ENCODE measurements at places on chromosomes 7 and 10.

- DNase-seq = no peak
Measured at GRCh38 chr7:31069860-31070555, 17.9 kb downstream of the ADCYAP1R1 start.

DNA sequence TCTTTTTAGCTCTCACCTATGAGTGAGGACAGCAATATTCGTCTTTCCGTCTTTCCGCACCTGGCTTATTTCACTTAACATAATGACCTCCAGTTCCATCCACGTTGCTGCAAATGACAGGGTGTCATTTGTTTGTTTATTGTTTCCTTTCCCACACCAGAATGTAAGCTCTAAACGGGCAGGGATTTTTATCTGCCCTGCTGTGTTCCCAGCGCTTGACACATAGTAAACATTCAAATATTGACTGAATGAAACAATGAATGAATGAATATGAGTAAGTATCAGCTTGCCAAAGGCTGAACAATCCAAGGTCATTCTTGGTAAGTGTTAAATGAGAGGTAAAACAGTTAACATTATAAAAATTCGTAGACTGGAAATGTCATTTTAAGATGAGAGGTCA, 12.8 kb downstream of the SH3PXD2A start:
- no peak for DNase-seq

GRCh38 chr10:116866066-116866465, 16.8 kb downstream of the ENO4 start:
- DNase-seq = no peak

- no peak for DNase-seq
Measured at GRCh38 chr10:123413353-123413752, 252.8 kb upstream of the GPR26 start.

DNA sequence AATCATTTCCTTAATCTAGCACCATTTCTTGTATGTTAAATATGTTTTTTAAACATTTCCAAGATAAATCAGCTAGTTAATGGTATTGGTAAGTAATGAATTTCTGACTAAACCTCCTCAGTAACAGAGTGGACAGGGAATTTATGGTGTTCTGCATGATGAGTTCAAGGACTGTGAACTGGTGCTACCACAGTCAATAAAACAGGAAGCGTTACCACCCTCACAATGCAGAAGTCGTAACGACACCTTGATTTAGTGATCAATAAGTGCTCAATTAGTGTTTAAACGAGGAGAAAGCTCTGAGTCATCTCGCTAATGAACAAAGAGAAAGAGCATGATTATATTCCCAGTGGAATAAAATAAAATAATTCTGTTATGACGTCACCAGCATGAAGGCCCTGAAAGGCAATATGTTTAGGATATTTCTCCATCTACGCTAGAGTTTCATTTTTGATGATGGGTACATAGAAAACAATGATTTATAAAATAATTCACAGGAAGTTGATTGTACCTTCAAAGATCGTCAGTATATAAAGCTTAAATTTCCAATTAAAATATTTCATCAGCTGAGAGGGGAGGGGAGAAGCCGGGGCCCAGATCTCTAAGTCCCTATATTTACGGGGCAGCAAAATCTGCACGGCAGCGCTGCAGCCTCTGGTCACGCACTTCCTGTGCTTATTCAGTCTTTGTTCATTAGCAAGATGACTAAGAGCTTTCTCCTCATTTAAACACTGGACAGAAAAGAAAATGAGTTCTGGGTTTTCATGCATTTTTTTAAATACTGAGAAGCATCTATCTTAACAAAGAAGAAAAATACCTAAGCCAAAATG, 400.5 kb downstream of the PTPRN2 start:
- DNase-seq = no peak

- DNase-seq = no peak
Measured at GRCh38 chr10:5958675-5959074, 18.7 kb downstream of the IL15RA start.

- no peak for DNase-seq
Measured at GRCh38 chr7:106152313-106152665, 40.2 kb upstream of the SYPL1 start.

- DNase-seq = no peak
Measured at GRCh38 chr7:151885202-151885580, 8.3 kb upstream of the PRKAG2 start.

DNA sequence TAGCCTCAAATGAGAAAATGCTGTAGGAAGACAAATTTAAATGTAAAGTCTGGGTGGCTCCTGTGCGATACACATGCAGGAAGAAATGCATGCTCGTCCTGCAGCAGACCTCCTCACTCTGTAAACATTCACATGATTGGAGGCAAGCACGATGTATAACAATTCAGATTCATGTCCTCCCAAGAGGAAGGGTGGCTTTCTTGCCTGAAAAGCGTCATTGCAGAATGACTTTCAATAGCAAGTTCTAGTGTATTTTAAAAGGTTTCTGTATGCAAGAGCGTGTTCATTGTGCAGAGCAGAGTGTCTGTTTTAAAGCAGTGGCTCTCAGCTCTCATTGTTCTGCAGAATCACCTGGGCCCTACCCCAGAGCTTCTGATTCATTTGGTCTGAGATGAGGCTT, 170.3 kb upstream of the CELF2 start:
- DNase-seq = no peak

DNA sequence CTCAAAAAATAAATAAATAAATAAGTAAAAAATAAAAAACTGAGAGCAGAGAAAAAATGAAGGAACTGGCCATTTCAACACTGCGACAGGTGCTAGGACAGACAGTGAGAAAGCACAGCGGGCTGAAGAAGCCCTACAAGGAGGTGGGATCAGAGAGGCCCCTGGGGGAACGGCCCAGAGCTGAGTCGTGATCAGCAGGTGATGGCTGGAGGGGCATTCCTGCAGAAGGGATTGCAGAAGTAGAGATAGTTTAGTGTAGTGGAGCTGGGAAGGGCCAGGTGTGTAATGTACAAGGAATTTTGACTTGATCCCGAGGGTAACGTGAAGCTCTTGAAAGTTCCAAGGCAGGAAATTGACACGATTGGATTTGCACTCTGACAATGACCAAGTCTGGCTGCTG, 112.1 kb downstream of the CUL2 start:
- DNase-seq = no peak

- no peak for DNase-seq
Measured at GRCh38 chr7:151311294-151311864, 30.2 kb upstream of the NUB1 start.

DNA sequence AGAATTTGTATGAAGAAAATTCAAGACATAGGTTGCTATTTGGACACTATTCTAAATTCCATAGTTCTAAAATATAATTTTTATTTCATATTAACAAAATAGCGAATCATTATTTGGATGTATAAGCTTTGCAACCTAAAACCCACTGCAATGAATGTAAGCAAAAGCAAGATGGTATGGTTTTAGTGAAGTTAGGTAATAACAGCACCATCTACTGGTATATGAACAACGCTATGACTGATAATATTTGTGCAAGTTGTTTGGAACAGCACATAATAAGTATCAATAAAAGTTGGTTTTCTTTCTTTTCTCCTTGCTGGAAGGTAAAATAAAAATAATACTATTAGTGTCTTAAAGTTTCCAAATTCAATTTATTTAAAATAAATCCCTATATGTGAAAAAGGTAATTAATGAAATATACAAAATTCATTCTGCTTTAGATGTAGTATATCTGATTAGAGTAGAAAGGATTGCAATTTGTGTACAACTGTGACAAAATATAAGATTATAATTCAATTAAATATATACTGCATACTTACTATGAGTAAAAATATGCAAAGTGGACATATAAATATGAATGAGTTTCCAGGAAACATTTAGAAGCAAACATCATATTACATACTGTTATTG, 79.0 kb upstream of the LSM8 start:
- DNase-seq = no peak

- DNase-seq = no peak
Measured at GRCh38 chr10:91352760-91353159, 57.4 kb upstream of the HECTD2 start.

GRCh38 chr10:75127471-75127870, 16.0 kb downstream of the SAMD8 start:
- no peak for DNase-seq

GRCh38 chr10:127854769-127855590, 37.8 kb downstream of the CLRN3 start:
- DNase-seq = no peak

DNA sequence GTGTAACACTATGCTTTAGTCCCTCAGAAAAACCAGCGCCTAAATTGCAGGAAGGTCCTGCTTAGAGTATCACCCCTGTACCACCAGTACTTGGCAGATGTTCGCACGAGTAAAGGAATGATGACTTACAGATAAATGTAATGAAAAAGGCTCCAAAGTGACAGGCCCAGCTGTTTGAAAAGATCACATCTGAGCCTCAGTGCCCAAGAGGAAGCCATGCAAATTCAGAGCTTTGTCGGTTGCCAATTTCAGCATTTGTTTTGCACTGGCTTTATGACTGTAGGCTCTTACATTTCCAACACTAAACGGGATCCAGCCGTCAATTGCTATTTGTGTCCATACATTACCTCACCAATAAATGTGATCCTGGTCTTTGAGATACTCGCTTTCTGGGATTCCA, 60.6 kb upstream of the GAD2 start:
- no peak for DNase-seq

- DNase-seq = no peak
Measured at GRCh38 chr7:75843613-75844116, 30.1 kb upstream of the CCL24 start.

- no peak for DNase-seq
Measured at GRCh38 chr7:37433166-37433565, 15.5 kb downstream of the ELMO1 start.

- no peak for DNase-seq
Measured at GRCh38 chr10:2340831-2341647, 603.7 kb upstream of the ADARB2 start.

DNA sequence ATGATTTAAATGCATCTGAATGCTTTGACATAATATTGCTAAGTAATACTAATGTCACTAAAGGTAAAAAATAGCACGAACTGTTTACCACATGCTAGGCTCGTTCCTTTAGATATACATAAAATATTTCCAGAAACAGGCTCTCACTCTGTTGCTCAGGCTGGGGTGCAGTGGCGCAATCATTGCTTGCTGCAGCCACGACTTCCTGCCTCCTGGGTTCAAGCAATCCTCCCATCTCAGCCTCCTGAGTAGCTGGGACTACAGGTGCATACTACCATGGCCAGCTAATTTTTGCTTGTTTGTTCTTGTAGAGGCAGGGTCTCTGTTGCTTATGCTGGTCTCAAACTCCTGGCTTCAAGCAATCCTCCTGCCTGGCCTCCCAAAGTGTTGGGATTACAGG, 183.3 kb downstream of the SGMS1 start:
- DNase-seq = no peak

DNA sequence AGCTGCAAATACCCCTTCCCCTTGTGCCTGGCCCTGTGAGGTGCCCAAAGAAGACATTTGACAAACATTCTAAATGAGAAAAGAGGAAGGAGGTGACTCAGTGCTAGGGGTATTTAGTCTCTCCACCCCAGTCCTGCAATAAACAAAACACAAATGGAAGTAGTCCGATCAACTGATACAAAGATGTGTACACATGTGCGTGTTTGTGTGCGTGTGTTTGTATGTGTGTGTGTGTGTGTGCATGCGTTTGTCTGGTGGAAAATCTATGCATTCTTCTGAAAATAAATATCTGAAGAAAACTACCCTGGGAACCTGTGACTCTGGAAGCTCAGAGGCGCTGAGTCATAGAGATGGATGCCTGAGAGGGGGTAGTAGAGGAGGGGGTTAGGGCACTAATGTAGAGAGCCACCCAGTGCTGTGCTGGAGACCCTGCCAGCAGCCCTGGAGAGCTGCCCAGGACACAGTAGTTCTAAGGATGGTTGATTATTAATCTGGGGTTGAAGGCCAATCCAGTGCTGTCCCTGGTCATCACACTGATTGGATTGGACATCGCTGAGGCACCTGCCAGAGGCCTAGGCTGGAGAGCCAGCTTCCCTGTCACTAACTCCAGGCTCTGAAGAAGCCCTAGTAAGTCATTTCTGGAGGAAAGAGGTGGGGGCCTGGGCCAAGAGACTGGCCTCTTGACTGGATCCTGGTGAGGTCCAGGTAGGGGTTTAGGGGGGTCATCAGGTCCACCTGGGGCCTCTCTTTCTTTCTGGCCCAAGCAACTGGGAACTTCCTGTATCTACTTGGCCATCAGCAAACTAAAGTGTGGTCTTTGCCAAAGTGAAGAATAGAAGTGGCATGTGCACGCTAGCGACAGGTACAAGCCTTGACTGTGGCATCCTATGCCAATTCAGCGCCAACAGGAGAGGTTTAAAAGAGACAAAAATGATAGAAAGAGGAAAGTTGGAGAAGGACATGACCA, 18.5 kb downstream of the SFTPA1 start:
- no peak for DNase-seq

DNA sequence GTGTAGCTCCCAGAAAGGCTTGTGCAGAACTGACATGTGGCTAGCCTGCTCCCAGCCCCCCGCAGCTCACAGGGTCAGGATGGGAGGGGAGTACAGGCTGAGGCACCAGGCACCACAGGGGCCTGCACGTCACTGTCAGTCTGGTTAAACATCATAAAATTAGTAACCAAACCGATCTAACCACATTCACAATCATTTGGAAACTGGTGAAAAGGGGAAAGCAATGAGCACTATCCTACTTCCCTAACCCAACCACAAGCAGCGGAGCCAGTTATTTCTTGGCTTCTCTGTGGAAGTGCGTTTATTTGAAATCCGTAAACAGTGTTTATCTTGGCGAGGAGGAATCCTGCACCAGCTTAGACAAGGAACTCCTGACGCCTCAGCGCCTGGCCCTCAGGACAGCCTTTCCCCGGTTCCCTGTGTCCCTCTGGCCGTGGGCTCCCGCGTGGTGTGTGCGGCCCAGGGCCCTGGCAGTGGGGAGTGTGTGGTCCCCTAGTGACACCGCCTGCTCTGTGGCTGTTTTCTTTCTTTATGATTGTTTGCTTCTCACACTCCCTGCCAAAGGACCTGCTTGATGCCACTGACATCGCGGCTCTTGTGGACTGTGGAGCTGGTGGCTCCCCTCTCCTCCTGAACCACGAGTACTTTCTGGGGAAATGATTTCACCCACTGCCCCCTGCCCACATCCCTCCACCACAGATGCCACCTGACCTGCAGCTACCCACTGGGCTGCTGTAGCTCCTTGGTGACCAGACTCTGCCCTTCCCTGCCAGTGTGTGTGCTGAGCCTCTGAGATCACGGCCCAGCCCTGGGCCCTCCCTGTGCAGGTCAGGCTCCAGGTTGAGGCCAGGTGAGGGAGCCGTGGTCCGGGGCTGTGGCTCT, 38.0 kb downstream of the INPP5A start:
- no peak for DNase-seq

DNA sequence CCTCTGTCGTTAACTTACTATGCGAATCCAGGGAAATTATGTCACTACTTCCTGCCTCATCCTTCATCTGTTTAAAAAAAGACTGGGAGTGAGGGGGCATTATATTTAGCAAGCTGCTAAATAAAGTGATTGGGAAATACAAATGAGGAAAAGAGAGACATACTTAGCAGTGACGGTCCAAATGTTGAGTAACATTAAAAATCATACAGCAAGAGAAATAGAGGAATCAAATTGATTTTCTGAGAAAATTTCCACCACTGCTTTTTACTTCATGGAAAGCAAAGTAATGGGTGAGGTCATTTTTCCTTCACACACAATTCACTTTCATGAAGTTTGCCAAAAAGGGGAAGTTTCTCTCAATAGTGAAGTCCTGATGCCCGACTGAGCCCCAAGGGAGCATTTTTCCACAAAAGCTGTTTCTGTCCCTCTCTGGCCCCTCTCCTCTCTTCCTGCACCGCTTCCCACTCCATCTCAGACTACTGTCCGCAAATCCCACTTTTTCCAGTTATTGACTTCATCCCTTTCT, 61.9 kb upstream of the ADO start:
- no peak for DNase-seq

GRCh38 chr10:11447586-11447985, 163.9 kb downstream of the USP6NL start:
- DNase-seq = no peak

Measured in CD4-positive, alpha-beta T cell treated with Interferon alpha-2 for 1 hour (primary cell).